ENCODE measurements at places on chromosomes 11 and 22. TPM values are rescaled to one million over a fixed set of nuclear protein-coding genes. Genes with fewer than 3 reads are reported as not detected.

SCGB1C1 gene
- total RNA-seq: not detected

OR2D2 gene
- 0.66 TPM for total RNA-seq

ZNF143 gene
- total RNA-seq: 28.2 TPM

WNT11 gene
- not detected for total RNA-seq

FREY1 gene
- 0.93 TPM for total RNA-seq

SCO2 gene
- 2.0 TPM for total RNA-seq

EIF4G2 gene
- total RNA-seq: 1,385 TPM

SAA4 gene
- total RNA-seq: not detected

SLC29A2 gene
- 0.27 TPM for total RNA-seq

UBQLNL gene
- total RNA-seq: 0.07 TPM

KRTAP5-8 gene
- total RNA-seq: not detected

NUCB2 gene
- 133 TPM for total RNA-seq

POU2AF3 gene
- not detected for total RNA-seq

FOLR1 gene
- not detected for total RNA-seq

DNAJB7 gene
- not detected for total RNA-seq

DMC1 gene
- 4.2 TPM for total RNA-seq

ADAMTS8 gene
- total RNA-seq: not detected

OR56A1 gene
- total RNA-seq: not detected

PDE2A gene
- total RNA-seq: 12.1 TPM

OR10G4 gene
- 0.13 TPM for total RNA-seq

RIMBP3C gene
- total RNA-seq: not detected

ZNF214 gene
- 1.9 TPM for total RNA-seq

DTX4 gene
- total RNA-seq: 0.14 TPM

WDR74 gene
- total RNA-seq: 38.7 TPM

OR8B4 gene
- total RNA-seq: not detected

CHST1 gene
- 58.4 TPM for total RNA-seq

ZP1 gene
- total RNA-seq: not detected

RTL10 gene
- 21.8 TPM for total RNA-seq

CLMP gene
- total RNA-seq: 11.0 TPM

SEPTIN3 gene
- total RNA-seq: 0.13 TPM

CERK gene
- 97.7 TPM for total RNA-seq

IGSF22 gene
- not detected for total RNA-seq

MYEOV gene
- total RNA-seq: 1.9 TPM

RPL3 gene
- 2,415 TPM for total RNA-seq

SCGB1D4 gene
- total RNA-seq: not detected

OR52N5 gene
- not detected for total RNA-seq

TMEM218 gene
- 21.0 TPM for total RNA-seq

MAP6 gene
- 0.27 TPM for total RNA-seq

SPI1 gene
- total RNA-seq: not detected

OLFML1 gene
- total RNA-seq: not detected

RAB39A gene
- total RNA-seq: not detected

DENND6B gene
- 1.1 TPM for total RNA-seq

CNTF gene
- total RNA-seq: 4.0 TPM

APOL4 gene
- total RNA-seq: 1.3 TPM
